ENCODE measurements at places on chromosomes 7 and 10.

GRCh38 chr7:128030654-128031611 lies at the start of gene LRRC4:
TSS of gene LRRC4 (minus strand) at chr7:128031437. CDS start at chr7:128030640, 797 bp downstream.
- peak; percentile 75 for DNase-seq

DNA sequence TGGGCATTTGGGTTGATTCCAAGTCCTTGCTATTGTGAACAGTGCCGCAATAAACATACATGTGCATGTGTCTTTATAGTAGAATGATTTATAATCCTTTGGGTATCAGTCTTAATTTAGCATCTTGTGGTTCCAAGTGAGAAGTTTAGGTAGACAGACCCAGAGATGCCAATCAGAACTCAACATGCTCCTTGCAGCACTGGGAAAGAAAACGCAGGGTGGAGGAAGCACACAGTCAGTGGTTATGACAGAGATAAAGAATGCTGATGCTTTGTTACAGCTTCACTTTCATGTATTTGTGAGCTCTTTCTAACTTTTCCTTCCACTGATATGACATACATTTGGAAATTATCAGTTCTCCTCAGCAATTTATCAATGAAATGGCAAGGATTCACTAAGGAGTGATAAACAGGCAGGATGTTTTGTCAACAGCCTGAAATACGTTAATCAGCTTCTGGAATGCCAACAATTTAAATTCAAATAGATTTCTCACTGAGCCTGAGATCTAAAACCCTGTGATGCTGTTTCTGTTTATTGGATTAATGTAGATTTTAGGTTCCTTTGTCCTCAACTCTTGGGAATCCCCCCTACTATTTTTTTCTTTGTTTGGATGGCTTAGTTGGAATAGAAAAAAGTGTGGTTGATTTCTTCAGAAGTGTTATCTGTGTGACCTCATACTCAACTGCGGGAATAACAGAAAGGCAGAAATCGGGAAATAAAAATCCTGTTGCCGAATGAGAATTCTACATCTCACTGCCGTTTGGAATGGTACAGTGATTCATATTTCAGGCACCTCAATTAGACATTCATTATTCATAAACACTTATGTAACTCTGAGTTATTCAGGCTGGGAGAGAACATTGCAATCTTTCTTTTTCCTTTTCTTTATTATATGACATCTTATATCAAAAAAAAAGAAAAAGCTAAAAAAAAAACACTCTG lies 675.0 kb downstream of the CNTNAP2 start:
- DNase-seq, result no peak

DNA sequence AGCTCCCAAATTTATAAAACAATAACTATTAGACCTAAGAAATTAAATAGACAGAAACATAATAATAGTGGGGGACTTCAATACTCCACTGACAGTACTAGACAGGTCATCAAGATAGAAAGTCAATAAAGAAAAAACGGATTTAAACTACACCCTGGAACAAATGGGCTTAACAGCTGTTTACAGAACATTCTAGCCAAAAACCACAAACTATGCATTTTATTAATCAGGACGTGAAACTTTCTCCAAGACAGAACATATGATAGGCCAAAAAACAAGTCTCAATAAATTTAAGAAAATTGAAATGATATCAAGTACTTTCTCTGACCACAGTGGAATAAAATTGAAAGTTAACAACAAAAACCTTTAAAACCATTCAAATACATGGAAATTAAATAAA lies 46.4 kb downstream of the ZNF680 start:
- no peak for DNase-seq

DNA sequence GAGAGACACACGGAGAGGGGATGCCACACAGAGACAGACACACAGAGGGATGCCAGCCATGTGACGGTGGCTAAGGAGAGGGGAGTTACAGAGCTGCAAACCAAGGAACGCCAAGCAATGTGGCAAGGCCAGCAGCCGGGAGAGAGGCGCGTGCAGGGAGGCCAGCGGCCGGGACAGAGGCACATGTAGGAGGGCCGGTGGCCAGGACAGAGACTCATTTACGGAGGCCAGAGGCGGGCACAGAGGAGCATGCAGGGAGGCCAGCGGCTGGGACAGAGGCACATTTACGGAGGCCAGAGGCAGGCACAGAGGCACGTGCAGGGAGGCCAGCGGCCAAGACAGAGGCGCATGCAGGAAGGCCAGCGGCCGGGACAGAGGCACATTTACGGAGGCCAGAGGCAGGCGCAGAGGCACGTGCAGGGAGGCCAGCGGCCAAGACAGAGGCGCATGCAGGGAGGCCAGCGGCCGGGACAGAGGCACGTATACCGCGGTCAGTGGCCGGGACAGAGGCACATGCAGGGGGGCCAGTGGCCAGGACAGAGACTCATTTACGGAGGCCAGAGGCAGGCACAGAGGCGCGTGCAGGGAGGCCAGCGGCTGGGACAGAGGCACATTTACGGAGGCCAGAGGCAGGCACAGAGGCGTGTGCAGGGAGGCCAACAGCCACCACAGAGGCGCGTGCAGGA lies 40.4 kb downstream of the INSIG1 start:
- DNase-seq, result no peak

GRCh38 chr7:125934955-125935354 lies 1005.3 kb upstream of the POT1 start:
- no peak for DNase-seq

GRCh38 chr10:75400771-75401568 lies 594 bp downstream of the ZNF503 start:
- DNase-seq, result no peak

- no peak for DNase-seq
These were observed 104.9 kb downstream of the KMT2E start for GRCh38 chr7:105118612-105119600.

DNA sequence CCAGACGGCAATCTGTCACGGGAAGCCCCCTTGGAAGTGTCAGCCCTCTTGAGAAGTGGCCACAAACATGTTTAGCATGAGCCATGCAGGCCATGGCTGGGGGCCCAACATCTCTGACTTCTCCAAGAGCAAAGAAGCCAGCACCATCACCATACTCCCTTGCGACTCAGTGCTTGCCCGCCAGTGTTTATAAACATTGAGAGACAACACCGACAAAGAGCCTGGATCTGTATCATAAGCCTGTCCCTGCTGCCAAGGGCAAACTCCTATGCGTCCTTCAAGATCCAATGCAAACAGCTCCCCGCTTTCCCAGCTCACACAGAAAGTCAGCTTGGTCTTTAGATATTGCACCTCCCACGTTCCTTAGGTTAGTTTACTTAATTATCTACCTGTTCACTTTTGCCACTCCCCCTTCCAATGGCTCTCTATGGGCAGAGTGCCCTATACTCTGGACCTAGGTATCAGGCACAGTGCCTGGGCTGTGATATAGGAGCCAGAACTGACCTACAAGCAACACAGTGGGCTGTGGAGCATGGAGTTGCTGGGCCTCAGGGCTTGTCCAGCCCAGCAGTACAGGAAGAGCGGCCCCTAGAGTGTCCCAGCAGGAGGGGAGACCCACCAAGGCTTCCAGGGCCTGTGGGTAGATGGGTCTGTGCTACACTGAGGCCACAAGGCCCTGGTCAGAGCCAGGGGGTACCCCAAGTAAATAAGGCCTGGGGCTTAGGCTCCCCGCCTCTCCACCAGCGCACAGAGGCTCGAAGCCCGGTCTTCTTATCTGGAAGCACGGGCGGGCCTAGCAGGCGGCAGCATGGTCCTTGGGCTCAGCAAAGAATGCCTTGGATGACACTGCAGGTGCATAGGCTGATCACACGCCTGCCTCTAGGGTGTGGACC lies 37.7 kb downstream of the CAMK2B start:
- no peak for DNase-seq

DNA sequence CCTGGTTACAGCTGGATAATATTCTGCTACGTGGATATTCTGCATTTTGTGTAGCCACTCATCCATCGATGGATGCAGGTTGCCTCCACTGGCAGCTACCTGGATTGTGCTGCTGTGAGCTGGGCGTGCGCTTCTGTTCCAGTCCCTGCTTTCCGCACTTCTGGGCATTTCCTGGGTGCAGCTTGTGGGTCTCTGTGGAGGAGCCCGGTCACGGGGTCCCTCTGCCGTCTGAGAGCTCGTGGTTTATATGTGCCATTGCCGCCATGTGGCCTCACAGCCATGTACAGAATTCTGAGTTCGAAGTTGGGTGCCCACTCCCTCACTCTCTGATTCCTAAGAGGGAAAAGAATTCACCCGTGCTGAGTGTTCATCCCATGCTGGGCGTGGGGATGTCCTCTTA lies 38.3 kb downstream of the JAKMIP3 start:
- no peak for DNase-seq

DNA sequence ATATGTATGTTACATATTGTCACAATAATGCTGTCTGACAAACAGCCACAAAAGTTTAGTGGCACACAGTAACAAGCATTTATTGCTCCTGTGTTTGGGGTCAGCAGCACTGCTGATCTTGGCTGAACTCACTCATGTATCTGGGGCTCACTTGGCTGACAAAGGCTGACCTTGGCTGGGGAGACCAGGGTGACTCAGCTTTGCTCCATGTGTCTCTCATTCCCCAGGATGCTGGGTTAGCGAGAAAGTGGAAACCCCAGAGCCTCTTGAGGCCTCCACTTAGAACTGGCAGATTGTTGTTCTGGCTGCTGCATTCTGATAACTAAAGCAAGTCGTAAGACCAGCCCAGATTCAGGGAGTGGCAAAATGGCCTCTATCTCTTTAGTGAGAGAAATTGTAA lies 217.3 kb upstream of the HABP2 start:
- DNase-seq, result no peak

DNA sequence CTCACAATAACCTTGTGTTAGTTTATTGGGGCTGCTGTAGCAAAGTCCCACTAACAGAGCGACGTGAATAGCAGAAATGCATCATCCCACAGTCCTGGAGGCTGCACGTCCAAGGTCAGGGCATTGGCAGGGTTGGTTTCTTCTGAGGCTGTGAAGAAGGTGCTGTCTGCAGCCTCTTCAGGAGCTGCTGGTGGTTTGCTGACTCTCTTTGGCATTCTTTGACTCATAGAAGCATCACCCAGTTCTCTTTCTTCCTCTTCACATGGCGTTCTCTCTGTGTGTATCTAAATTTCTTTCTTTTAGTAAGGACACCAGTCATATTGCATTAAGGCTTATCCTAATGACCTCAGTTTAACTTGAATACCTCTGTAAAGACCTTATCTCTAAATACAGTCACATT lies 428.4 kb upstream of the KLF6 start:
- no peak for DNase-seq

GRCh38 chr10:659688-660141 lies 29.8 kb downstream of the DIP2C start:
- DNase-seq, result no peak

DNA sequence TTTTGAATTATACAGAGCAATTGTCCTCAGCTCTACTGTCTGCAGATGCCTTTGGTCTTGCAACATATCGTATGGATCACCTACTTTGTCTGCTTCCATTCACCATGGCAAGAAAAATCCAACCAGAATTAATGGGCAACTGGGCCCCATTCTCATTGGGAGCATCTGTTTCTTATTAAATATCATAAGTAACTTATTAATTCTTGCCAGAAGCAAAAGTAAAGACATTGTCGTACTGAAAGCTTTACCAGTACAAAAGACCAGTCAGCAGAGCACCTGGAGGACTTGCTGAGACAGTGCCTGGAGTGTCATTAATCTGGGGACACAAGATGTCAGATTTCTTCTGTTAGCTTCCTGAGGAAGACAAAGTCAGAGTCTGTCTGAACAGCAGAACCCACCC lies 404.5 kb downstream of the INHBA start:
- DNase-seq, result no peak

DNA sequence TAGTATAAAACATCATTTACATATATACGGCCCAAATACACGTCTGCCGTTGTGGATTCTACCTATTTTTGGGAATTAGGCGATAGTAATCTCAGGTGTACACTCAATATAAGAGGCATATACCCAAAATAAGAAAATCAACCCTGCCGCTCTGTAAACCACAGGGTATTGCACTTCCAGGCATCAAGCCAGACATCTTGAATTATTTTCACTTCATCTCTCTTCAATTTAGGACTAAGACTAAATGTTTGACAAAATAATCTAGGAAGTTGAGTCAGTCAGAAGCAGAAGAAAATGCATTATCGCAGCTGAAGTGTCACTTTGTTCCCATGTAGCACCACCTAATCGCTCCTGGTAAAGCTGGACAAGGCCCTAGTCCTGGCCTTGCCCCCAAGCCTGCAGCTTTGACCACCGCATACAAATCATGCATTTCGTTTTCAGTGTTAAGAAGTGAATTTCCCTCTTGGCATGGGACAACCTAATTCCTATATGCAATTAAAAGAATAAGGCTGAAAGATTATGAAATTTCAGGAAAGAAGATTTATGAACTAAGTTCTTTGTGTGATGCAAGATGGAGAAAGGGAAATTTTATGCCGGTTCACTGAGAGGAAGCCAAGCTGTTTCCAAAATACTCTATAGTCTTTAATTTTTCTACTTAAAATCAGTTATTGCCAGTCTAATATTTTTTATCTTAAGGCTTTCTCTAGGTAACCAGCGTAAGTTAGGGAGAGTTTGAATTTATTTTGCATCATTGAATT lies 26.0 kb downstream of the CABCOCO1 start:
- DNase-seq, result no peak

DNA sequence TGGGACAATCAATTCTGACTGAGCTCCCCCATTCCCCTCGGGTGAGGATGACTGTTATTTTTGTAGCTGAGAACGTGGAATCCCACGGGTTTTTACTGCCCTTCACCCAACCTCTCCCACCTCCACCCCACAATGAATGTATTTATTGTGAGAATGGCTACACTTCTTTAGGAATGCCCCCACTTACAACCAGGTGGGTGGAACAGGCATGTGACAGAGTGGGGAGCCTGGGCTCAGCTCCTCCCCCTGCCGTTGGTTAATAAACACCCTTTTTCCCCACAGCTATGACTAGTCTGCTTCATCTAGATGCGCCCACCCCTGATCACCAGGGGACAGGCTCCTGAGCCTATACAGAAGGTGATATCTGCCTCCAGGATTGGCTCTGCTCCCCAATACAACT lies 2.0 kb downstream of the MRPL43 start:
- DNase-seq, result no peak

GRCh38 chr10:98326621-98327027 lies 58.6 kb upstream of the LOXL4 start:
- no peak for DNase-seq

DNA sequence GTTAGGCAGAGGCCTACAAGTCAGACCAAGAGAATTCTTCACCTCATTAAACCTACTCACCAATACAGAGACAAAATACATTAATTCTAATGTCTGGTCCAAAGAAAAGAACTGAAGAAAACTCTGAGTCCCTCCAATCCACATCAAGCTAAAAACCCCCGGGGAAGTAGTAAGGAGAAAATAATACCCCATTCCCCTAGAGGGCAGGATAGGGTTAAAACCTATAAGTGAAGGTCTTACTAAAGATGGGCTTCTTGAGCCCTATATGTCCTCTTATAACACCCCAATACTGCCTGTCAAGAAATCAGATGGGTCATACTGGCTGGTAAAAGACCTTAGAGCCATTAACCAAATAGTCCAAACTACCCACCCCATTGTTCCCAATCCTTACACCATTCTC lies 141.3 kb upstream of the TMEM106B start:
- DNase-seq, result no peak

GRCh38 chr7:127582361-127582760 lies 3.0 kb downstream of the GCC1 start:
- no peak for DNase-seq

- no peak for DNase-seq
These were observed 26.1 kb downstream of the PRLHR start for GRCh38 chr10:118569241-118569881.

GRCh38 chr7:17207220-17207619 lies 91.2 kb upstream of the AHR start:
- DNase-seq, result peak; percentile 54
